ENCODE measurements at places on chromosomes 4 and X.
A peak's percentile ranks its signal among the peaks of the same experiment; 100 is the strongest.

DNA sequence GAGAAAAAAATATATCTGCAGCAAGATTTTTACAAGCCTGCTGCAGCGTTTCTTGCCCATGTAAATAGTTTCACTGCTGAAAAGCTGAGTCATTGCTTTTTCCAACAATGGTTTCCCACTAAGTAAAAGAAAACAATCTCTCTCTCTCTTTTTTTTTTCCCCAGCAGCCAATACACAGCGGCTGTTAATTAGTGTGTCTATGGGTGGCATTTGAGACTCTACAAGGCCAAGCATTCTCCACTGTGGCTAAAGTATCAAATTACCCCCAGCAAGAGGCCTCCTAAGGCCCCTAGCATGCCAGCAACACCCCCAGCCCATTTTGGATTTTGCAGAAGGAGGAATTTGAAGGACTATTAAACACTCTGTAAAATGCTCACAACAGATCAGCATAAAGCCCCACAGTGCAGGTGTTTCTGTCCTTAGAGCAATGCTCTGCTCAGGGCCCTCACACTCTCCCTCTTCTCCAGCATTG, 837.4 kb downstream of the TRIML1 start:
- no peak for DNase-seq

DNA sequence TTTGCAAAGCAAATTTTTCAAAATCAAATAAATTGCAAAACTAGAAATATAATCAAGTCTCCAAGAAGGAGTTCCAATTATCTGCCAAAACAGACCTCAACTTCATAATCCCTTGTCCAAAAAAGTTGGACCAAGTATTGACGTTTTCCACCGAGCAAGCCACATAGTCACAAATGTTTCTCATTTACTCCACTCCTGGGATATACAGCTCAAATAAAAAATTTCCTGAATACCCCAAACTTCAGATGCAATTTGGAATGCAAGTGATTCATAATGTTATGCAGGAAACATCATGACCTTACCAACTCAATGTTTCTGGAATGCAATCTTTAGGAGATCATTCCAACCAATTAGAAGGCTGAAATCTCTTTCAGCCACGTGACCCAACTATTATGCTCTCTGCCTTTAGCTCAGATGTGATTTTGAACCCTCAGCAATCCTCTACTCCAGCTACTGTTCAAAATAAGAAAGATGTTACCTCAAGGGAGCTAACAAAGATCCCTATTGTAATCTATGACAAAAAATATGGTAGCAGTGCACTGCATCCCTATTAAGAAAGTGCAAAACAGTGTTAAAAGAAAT, 72.4 kb downstream of the PRDM5 start:
- no peak for DNase-seq

- no peak for DNase-seq
Observed at GRCh38 chr4:823176-823760, 2.7 kb downstream of the CPLX1 start.

DNA sequence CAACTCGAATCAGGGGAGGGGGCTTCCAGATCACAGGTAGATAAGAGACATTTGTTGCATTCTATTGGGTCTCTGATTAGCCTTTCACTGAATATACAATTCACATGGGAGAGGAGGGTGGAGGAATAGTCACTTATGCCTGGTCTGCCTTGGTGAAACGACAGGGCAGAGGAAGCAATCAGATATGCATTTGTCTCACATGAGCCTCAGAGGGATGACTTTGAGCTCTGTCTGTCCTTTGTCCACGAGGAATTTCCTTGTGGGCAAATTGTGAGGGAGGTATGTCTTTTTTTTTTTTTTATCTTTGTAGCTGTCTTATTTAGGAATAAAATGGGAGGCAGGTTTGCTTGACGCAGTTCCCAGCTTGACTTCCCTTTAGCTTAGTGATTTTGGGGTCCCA, 28.5 kb upstream of the TMSB4X start:
- DNase-seq, result no peak

GRCh38 chr4:165656829-165657490, 216.1 kb upstream of the TLL1 start:
- no peak for DNase-seq

DNA sequence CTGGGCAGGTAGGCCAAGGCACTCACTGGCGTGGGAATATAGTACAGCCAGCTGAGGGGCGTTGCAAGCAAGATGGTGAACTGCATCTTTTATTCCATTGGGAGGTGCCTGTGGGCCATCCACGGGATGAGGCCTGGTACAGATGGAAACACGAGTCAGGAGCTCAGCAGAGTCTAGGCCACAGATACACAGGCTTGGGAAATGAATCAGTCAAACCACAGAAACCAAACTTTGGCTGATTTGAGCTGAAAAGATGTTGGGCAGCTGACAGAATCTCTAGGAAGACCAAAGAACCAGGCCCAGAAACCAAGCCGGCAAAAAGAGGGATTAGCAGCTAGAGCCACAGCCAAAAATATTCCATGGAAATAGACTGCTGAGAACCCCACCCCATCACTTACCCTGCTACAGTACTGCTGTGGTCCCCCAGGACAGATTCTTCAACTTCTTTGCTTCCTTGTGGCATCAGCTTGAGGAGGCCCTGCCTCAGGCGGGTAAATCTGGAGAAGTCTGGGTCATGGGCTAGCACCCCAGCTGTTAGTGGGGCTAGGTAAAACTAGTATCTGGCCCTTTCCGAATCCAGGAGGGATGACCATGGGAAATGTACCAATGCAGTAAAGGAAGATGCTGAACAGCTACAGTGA, 75.4 kb downstream of the TMEM131L start:
- DNase-seq, result no peak

- no peak for DNase-seq
Observed at GRCh38 chr4:167973513-167973912, 118.8 kb upstream of the ANXA10 start.

- DNase-seq, result no peak
Observed at GRCh38 chr4:158299459-158300007, 89.2 kb downstream of the TMEM144 start.

GRCh38 chr4:12548678-12549077, 935.5 kb downstream of the RAB28 start:
- DNase-seq, result no peak

- DNase-seq, result no peak
Observed at GRCh38 chrX:50036426-50036825, 114.0 kb downstream of the CLCN5 start.

DNA sequence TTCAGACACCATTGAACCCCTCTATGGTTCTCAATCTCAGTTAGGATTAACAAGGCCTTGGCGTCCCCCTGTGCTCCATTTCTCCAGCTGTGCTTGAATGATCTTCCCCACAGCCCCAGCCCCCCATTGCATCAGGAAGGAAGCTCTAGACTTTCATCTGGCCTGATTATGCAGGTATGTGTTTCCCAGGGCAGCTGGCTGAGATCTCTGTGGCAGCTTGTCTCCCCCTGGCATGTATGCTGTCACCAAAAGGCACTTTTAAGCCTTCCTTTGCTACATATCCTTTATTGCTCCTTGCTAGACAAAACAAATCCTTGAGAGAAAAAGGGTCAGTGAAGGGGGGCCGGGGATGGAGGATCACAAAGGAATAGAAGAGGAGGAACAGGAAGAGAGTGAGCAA, 1056.0 kb upstream of the SLIT2 start:
- no peak for DNase-seq

- DNase-seq, result no peak
Observed at GRCh38 chr4:168218645-168219044, 99.9 kb downstream of the DDX60 start.

- no peak for DNase-seq
Observed at GRCh38 chr4:15434676-15435075, 6.8 kb downstream of the C1QTNF7 start.

DNA sequence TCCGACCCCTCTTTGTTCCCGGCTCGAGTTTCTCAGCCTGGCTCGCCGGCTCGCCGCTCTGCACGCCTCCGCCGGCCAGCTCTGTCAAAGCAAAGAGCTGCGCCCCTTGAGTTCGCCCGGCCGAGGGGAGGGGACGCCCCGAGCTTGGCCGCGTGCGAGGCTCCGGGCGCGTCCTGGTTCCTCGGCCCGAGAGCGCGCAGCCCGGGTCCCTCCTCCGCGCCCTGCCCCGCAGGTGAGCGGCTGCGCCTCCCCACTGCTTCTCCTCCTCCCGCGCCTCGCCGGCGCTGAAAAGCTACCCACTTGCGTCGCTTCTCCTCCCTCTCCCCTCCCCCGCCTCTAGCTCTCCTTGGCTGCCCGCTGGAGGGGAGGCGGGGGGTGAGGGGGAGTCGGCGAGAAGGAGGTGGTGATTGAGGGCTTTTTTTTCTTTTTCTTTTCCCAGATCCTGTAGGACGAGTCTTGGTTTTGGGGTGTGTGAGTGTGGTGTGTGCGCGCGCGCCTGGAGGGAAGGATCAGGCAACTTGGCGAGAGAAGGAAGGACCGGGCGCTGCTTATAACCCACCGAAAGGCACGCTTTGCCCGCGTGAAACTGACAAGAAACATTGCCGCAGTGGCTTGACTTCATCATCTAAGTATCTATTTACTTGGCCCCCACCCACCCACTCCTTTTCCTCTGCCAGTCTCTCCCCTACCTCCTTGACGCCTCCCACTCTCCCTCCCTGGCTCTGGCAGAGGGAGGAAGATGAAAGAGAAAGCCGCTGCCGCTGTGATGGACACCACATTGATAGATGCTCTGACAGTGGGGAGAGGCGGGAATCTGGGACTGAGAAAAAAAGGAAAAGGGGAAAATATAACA, at the start of gene LEF1:
Gene LEF1, minus strand, starts transcription at position 262 of the 853 bp plus-strand sequence. CDS start 1,165 bp downstream, outside the sequence.
- no peak for DNase-seq

DNA sequence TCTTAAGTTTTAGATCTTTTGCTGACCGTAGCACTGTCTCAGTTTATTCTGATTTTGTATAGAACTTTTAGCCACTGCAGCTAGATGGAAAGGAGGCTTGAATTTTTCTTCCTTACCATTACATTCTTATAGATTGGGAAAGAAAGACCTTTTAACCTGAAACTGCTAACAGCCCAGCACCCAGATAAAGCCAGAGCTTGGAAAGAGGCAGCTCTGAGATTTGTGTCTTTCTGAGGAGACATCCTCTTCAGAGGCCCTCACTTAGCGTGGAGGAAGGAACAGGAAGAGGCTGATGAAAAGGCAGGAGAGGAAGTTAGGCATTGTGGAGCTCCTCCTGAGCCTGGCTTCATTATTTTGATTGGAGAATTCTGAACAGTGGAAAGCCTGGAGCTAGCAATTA, 35.1 kb downstream of the ATG4A start:
- no peak for DNase-seq

GRCh38 chr4:1239950-1240307, 9.0 kb downstream of the CTBP1 start:
- DNase-seq, result no peak

DNA sequence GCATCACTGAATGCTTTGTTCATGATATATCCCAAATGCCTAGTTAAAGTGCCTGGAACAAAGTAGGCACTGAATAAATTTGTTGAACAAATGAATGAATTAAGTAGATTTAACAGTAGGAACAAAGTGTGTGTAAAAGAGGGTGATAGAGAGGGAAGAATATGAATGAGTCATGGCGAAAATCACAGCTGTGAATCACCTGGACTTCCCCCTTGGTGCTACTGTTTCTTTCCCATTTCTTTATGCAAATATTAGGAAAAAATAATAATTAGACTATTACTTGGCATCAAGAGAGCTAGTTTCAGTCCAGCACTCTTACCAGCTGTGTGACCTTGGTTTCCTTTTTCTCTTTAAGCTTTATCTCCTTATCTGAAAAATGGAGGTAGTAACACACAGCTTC, 9.2 kb downstream of the SPIN3 start:
- DNase-seq, result no peak

GRCh38 chrX:3271183-3271833, 75.1 kb downstream of the MXRA5 start:
- no peak for DNase-seq

GRCh38 chr4:40300371-40301162, 34.6 kb upstream of the CHRNA9 start:
- no peak for DNase-seq

- DNase-seq, result no peak
Observed at GRCh38 chrX:70044541-70045245, 5.0 kb downstream of the AWAT2 start.

GRCh38 chr4:94545296-94545695, 93.6 kb downstream of the PDLIM5 start:
- DNase-seq, result no peak

GRCh38 chr4:12186526-12186925, 757.8 kb upstream of the HS3ST1 start:
- no peak for DNase-seq

DNA sequence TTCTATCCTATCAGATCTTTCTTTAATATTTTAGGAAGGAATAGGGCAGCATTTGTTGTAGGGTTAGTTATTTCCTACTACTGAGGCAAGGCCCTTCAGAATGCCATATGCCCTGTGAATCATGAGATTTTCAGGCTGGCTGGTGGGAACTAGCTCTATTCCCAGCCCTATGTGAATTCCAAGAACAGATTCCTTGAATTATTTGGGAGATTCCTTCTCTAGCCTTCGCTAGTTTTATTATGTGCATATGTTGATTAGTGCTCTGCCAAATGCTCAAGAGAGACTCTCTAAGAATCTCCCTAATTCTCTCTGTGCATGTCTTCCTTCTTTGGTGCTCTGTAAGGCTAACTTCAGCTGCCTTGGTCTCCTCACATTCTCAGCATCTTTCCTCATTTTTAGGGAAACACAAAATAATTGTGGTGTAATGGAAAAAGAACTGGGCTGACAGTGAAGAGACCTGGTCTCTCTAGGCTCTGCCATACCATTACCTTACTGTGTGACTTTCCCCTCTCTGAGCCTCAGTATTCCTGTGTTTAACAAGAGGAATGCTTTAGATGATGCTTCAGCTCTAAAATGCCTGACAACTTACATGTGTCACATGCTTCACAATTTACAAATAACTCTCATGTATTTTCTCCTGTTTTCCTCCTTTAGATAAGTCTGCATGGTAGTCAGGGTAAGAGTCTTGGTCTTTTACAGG, 79.7 kb downstream of the VMA21 start:
- DNase-seq, result no peak

DNA sequence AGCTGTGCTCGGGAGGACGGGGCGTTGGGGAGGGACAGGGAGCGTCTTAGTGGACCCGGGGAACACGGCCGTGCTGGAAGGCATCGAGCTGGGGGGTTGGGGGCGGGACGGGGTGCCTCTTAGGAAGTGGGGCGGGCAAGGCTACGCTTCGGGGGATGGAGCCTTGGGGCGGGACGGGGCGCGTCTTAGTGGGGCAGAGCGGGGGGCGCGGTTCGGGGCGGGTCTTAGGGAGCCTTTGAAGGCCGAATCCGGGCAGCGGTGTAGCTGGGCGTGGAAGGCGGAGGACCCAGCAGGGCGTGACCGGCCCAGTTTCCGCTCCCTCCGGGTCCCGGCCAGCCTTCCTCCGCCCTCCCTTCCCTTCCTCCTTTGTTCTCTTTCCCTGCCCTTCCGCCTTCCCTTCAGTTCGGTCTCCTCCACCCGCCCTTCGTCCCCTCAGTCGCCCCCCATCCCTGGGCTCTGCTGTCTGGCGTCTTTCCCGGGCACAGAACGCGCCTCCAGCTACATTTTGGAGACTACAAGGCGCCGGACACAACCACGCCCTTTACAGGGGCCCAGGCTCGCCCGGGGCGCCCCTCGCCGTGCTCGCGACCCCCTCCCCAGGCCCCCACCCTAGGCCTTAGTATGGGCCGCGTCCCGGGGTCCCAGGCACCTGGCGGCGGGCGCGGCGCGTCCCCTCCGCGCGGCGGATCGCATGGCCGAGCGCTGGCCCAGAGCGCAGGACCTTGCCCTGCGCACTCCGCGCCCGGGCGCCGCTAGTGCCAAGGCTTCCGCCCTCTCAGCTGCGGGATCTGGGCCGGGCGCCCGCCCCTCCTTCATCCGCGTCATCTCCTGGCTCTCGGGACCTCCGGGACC, at the start of gene ARSD:
Gene ARSD, minus strand, starts transcription at position 757 of the 852 bp plus-strand sequence. Its CDS starts 64 bp downstream, at position 693.
- DNase-seq, result peak; percentile 69

- DNase-seq, result no peak
Observed at GRCh38 chr4:79899481-79899880, 173.5 kb downstream of the ANTXR2 start.

- DNase-seq, result peak; percentile 71
Observed at GRCh38 chr4:168585168-168586091, 88.6 kb downstream of the PALLD start.

Measured in thoracic aorta (tissue), 2 donors.